Jurkat, Clone E6-1 (cell line): ENCODE measurements at places on chromosomes 5 and 9.

GRCh38 chr9:7770111-7770510, 29.5 kb downstream of the DMAC1 start:
- no peak for DNase-seq

DNA sequence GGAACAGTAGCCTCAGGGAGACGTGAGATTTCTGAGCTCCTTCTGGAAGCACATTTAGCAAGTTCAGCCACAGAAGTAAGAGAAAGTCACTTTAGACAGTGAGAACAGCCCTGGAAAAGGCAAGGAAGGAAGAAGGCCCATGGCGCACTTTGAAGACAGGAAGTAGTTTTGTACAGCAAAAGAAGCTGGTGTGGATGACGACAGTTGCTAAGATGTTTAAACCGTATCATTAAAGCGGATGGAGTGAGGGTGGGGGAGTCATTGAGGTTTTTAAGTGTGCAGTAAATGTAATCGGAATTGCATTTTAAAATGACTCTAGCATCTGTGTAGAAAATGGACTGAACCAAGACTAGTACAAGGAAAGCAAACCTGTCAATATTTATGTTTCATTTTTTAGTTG, 15.3 kb upstream of the TRPM3 start:
- peak; percentile 50 for DNase-seq

DNA sequence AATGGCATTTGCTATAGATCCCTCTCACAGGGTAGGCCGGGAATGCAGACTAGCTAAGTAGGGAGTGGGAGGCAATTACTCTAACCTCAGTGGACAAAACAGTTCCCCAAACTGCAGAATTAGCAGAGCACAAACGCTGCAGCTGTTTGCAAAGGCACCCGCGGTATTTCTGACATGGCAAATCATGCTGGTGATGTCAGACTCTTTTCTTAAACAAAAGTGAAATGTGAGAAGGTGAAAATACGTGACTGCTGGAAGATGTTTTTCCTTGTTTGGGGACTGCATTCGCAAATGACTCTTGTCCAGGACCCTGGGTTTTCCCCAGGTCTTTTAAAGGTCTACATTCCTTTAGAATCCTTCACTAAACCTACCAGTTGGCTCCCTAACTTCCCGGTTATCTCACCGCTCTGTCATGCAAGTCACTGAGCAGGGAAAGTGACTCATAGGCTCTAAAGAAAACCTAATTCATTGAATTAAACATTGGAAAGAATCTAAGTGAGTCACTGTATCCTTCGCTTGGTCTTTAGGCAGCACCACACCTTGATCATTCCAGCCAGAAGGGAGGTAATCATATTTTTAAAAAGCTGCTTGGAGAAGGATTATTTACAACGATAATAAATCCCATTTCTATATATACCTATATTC, 91.5 kb upstream of the DNAH5 start:
- DNase-seq, result no peak

DNA sequence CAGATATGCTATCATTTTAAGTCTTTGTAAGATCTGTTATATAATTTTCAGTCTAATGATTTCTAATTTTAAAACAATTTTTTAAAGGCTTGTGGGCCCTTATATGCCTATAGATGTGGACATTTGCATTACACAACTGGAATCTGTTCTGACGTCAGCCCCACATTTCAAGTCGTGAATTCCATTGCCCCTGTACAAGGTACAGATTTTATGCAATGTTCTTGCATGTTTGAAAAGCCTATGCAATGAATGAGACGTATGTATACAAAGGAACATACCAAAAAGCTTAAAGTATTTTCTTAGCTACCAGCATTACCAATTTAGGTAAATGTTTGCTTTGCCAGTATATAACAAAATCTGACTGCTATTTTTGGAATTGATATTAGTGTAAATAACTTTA, 77.2 kb downstream of the ITGA1 start:
- DNase-seq, result no peak

GRCh38 chr5:173582216-173583111, 34.0 kb downstream of the BOD1 start:
- no peak for DNase-seq

- DNase-seq, result no peak
These were observed 7.8 kb downstream of the CCT5 start for GRCh38 chr5:10257870-10258269.

DNA sequence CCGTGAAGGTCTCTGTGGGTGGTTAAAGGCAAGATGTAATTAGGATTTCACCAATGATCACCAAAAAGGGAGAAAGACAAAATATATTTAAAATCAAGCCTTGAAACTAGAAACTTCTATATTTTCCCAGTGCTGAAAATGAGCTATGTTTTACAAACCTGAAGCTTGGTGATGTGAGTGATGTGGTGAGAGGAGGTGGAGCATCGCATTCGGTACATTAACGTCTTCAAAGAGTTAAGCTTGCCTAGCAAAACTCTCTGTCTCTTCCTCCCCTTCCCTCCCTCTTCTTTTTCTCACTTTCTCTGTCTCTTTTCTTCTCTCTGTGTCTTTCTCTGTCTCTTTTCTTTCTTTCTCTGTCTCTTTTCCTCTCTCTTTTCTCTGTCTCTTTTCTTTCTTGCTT, 347.3 kb upstream of the IRX2 start:
- DNase-seq, result peak; percentile 77

DNA sequence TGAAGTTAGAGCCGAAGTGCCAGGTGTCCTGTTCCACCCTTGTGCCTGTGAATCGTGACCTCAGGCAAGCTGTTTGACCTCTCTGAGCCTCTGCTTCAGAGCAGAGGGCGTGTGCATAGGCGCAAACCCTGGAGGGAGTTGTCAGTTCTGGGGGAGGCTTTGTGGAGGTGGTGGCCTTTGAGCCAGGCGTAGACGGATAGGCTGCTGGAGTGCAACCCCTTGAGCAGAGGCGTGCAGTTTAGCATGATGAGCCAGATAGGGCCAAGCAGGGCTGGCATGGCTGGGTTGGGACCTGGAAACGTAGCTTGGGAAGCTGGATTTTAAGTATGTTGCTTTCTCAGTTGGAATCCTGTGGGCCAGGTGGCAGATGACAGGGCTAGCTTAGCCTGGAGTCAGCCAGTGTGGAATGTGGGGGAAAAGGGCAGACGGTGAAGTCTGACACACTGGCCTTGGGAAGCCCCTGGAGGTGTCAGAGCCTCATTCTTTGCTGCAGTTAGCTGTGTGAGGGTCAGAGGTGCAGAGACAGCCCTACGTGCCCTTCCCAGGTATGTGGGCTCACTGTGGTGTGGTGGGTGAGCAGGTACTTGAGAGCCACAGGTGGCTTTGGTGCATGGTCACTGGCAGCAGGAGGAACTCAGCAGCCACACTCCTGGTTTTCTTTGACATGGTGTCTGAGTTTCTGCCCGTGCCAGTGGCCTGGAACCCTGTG, 93.4 kb downstream of the DAB2IP start:
- peak; percentile 61 for DNase-seq

DNA sequence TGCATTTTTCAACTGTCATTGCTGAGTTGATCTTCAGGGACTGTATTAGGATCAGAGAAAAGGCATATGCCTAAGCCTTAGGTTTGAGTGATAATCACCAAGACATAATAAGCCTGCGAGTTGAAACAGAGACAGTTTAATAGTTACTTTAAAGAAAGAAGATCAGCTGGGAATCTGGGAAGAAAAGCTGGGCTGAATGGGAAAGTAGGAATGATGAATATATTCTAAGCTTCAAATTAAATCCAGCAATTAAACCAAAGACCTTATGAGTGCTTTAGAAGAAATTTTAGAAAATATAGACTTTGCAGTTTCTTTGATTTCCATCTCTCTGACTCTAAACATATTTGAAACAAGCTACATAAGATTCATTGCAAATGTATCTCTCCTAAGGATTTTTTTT, 222.3 kb downstream of the ENC1 start:
- no peak for DNase-seq

DNA sequence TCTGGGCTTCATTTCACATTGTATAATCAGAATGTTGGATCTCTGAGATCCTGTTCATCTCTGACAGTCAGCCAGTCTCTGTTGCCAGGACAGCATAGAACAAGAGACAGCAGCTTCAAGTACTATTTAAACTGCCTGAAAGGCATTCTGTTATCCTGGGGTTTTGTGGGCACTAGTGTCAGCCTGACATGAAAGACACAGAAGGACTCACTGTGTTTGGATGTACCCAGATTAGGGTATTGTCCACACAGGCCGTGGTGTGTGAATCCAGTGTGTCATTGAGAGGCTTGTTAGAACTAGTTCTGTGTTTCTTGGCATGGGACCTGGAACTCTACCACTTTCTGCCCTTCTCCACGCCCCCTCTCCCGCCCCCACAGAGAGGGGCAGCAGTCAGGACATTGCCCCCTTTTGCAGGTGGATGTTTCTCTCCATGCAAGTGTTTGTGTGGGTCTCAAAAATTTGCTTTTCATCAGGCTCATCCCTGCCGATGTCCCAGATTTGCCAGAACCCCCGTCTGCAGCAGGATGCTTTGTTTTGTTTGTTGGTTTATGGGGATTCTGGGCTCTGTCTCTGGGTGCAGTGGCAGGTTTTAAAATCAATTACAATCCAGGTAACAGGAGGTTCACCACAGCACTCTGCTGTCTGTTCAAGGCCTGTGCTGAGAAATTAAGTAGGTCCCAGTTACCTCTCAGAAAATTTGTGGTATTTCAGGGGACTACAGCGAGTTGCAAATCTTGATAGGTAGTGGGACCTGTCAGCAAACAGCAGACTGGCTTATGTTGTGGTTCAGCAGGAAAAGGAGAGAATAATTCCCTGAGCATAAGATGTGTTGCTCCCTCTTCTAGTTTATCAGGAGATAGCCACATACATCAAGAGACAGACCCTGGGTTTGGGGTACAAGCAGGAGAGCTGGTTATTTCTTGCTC, 144.6 kb downstream of the DOCK2 start:
- no peak for DNase-seq

- DNase-seq, result no peak
These were observed 4.5 kb downstream of the AGPAT2 start for GRCh38 chr9:136682710-136683109.

GRCh38 chr9:33466565-33467495, 6.9 kb downstream of the NOL6 start:
- no peak for DNase-seq

DNA sequence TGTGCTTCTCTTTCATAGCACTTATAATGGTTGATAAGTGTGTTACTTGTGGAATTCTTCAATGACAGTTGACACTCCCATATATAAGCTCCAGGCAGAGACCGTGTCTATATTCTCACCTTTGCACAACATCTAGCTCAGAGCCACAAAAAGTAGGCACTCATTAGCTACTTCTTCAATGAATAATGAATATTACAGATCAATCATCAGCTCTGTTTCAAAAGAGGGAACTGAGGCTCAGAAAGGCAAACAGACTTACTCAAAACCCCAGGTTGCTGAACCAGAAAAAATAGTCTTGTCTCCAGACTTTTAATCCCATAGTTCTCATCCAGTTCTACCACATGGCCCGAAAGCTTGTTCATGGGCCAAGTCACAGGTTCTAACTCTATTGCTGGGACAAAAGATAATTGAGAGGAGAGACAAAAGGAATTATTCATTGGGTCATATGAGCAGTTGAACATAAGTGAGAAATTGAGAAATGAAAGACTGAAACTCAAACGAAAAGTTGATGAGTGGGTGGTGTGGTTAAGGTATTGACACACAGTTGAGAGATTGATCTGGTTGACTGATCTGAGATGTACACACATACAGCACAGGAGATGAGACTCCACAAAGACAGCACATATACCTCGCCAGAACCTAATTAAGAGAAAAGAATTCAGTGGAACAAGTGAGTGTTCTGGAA, 381.6 kb downstream of the EFNA5 start:
- no peak for DNase-seq

- DNase-seq, result no peak
These were observed 95.2 kb downstream of the PLCXD3 start for GRCh38 chr5:41415242-41415641.

- no peak for DNase-seq
These were observed 5.4 kb upstream of the PRR7 start for GRCh38 chr5:177440990-177441780.

- DNase-seq, result no peak
These were observed 126.7 kb downstream of the PRKACG start for GRCh38 chr9:68887232-68887631.

GRCh38 chr5:40909264-40909663, at the start of gene C7:
Gene C7 (plus strand): TSS chr5:40909497. CDS start chr5:40909611, 114 bp downstream.
- DNase-seq, result no peak

DNA sequence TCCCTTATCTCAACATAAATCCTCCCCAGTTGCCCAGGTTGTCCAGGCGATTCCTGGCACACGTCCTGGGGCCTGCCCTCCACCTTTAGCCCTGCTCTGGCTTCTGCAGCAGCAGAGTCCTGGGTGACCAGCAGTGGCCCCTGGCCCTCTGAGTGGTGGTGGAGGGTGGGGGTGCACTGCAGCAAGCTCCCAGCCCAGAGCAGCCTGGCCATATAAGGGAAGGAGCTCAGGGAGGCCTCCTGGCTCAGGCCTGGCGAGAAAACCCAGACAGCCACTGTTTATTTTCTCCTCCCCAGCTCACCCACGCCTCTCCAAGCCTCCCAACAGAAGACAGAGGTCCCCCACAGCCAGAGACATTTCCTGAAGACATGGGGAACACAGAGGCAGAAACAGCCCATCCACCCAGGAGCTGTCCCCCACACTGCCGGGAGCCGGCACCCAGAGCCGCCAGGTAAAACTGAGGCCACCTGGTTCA, 44.7 kb upstream of the IL17B start:
- DNase-seq, result no peak

GRCh38 chr9:95499046-95499676, 17.6 kb downstream of the PTCH1 start:
- no peak for DNase-seq
